HCT116 (cell line): ENCODE measurements at places on chromosomes 7 and 10. TPM values are rescaled to one million over a fixed set of nuclear protein-coding genes. Genes with fewer than 3 reads are reported as not detected.

NUTM2E gene
- total RNA-seq: 0.15 TPM

OR2A5 gene
- total RNA-seq: not detected

DNA sequence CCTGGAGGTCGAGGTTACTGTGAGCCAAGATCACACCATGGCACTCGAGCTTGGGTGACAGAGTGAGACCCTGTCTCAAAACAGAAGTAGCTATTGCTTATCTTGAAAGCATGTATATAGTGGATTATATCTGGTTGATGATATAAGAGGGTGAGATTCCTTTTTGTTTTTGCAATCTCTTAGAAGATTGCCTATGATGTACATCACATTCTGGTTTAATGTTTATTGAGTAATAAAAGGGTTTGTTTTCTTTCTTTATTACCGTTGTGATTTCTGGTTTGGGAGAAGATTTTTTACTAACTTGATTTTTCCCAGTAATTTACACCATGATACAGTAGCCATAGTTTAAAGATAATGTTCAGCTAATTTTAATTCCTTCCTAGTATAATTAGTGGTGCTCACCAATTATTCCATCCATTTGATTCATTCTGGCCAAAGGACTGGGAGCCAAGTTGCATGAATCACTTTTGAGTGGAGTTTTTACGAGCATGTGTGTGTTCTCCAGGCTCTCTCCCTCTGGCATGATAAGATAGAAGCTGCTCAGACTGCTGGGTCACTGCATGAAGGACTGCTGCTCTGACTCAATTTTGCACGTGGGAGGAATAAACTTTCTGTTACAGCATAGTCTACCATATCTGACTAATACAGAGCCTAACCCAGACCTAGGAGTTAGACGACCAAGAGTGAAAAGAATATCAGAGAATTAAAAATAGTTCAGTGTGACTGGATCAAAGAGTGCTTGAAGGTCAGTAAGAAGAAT lies 13.5 kb upstream of the TSPAN13 start:
- no peak overlapping the region for H3K4me3 ChIP-seq
- peaks cover 14% of the 10 kb centered on the region for H3K4me1 ChIP-seq
- no peaks in the 10 kb centered on the region for H3K27me3 ChIP-seq
- no peak overlapping the region for H3K27ac ChIP-seq
- no peaks in the 10 kb centered on the region for H3K36me3 ChIP-seq

- no peaks in the 10 kb centered on the region for H3K4me1 ChIP-seq
- H3K27ac ChIP-seq: no peak overlapping the region
- no peak overlapping the region for H3K4me3 ChIP-seq
- no peaks in the 10 kb centered on the region for H3K27me3 ChIP-seq
- no peaks in the 10 kb centered on the region for H3K36me3 ChIP-seq
Measured at GRCh38 chr7:158273138-158273651, 314.4 kb downstream of the PTPRN2 start.

- H3K27ac ChIP-seq: no peak overlapping the region
- H3K4me1 ChIP-seq: no peaks in the 10 kb centered on the region
- no peaks in the 10 kb centered on the region for H3K36me3 ChIP-seq
- DNase-seq: no peak
- peaks cover 75% of the 10 kb centered on the region for H3K27me3 ChIP-seq
- H3K4me3 ChIP-seq: no peak overlapping the region
Measured at GRCh38 chr10:111830359-111830758, 353.2 kb downstream of the GPAM start.
